Inflammatory macrophage (primary cell): ENCODE measurements at places on chromosomes 2 and 18.

- no peak for DNase-seq
Observed at GRCh38 chr2:200742426-200742825, 69.3 kb upstream of the BZW1 start.

- DNase-seq = peak; percentile 12
Observed at GRCh38 chr2:17869128-17869527, 9.3 kb upstream of the KCNS3 start.

DNA sequence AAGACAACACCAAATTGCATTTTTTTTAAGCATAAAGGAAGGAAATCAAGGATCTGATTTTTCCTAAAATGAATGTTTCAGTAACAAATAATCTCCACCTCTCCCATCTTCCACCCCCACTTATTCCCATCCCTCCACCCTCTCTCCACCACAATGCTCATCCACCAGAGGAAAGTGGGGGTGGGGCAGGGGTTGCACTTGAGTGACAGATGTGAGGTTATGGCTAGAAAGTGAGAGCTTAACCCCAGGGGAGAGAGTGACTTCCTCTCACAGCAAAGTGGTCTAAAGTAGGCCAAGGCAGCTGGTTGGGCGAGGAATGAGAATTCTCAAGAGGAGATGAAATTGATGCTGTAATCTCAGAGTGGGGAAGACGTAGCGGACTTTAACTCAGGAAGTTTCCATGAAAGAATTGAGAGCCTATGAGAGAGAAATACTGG lies 104.7 kb downstream of the HNRNPLL start:
- no peak for DNase-seq

GRCh38 chr2:226665306-226665831 lies 134.3 kb downstream of the IRS1 start:
- DNase-seq = no peak

DNA sequence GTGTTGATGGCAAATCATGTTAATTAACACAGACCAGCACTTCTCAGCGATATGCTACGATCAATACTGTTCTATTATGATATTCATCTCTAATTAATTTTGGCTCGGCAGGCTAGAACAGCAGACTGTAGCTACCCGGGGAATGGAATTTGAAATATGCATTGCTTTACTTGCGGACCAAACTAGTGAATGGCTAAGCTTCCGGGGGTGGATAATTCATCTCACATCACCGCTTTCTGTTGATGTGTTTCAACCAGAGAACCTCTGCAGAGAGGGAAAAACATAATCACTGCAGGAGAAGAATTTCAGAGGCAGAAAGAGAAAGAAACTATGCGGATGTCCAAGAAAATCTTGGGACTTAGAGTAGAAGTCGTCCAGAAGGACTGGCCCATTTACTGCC lies 490.9 kb downstream of the STK39 start:
- DNase-seq = no peak

DNA sequence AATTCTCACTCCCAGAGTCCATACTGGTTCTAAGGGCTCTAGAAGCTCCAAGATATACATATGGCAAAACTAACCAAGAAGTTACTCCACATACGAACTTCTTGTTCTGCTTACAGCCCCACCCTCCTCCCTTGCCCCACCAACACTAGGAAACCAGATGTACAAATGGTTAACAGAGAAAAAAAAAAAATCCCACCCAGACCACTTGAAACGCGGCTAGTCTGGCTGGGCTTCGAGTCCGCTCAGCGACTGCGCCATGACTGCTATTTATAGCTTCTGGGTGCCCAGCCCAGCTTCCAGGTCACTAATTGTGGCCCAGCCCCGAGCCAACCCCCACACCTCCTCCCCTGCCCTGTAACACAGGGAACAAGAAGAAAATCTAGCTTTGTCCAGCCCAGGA lies 47.0 kb upstream of the IHH start:
- DNase-seq = peak; percentile 33

GRCh38 chr18:23106575-23106974 lies 28.7 kb upstream of the CABLES1 start:
- no peak for DNase-seq

DNA sequence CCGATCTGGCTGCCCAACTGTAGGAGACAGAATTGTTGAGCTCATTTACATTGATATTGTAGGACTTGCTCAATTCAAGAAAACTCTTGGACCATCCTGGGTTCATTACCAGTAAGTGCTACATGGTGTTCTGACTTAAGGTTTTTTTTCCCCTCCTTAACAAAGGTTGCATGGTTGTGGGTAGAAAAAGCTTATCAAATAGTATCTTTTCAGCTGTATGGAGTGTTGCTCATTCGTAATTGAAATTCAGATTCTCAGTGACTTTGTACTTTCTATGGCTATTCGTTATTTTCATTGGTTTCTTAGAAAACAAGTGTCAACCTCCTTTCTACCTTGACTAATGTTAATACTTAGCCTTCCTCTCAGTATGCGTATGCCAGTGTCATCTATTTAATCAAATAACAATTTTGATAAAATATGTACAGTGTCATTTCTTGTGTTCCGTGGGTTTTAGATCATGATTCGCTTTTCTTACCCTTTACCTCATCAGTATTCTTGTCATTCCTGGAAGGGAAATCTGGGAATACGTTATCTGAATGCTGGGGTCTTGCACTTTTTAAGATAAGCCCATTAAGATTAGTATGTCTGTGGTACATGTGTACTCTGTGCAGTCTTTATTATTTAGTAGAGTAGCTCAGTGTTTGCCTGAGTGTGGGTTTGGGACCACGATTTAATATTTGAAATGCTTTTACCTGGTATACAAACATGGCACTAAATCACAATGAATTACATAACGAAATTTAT lies 91.3 kb downstream of the MGAT5 start:
- no peak for DNase-seq

- no peak for DNase-seq
Observed at GRCh38 chr2:197157879-197158537, 152.6 kb downstream of the ANKRD44 start.

- DNase-seq = no peak
Observed at GRCh38 chr18:48194591-48195181, 214.5 kb downstream of the ZBTB7C start.

DNA sequence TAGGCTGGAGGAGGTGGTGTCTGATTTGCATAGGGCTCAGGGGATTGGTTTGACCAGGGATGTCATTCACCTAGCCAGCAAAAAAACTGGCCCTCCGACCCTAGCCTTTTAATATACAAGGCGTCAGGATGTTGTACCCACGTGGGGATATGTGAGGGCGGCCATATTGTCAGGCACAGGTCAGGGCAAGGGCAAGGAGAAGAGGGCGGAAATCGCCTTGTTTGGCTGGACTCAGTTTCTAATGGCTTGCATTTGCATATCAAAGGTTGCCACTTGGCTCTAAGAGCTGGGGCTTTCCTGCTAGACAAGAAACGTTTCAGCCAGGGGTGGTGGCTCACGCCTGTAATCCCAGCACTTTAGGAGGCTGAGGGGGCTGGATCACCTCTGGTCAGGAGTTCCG lies 24.9 kb upstream of the PDCL3 start:
- no peak for DNase-seq

GRCh38 chr2:14816069-14817060 lies 183.8 kb downstream of the LRATD1 start:
- no peak for DNase-seq

GRCh38 chr2:172079838-172080640 lies 5.3 kb upstream of the DLX1 start:
- DNase-seq = peak; percentile 80

- DNase-seq = no peak
Observed at GRCh38 chr2:162090109-162090508, 16.1 kb upstream of the DPP4 start.

DNA sequence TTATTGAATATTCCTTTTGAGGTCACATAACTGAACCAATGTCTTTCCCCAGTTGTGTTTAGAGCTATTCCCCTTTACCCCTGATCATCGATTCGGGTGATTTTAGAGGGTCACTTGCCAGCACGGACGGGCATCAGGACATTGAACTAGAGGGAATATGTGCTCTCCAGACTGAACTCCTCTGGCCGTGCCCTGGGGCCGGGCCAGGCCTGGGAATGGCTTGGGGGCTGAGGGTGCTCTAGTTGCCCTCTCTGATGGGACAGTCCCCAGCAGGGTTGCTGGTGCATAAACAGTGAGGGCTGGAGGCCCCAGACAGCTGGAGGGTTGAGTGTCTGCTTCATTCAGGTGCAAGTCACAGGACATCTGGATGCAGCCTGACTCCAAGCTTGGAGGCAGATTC lies 90.7 kb downstream of the SMIM21 start:
- no peak for DNase-seq

GRCh38 chr2:19363474-19363778 lies 5.0 kb upstream of the OSR1 start:
- no peak for DNase-seq

DNA sequence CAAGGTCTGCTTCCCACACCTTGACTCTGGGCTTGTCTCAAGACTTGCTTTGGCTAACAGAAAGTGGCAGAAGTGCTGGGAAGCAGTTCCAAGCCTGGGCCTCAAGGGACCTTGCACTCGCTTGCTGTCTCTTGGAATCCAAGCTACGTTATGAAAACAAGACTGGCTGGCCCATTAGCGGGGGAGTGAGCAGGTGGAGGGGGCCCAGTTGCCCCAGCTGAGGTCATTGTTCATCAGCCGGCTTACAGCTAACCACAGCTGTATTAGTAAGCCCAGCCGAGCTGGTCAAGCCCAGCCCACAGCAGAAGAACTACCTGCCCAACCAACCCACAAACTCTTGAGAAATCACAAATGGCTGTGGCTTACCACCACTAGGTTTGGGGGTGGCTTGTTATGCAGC lies 63.1 kb downstream of the MARCO start:
- peak; percentile 59 for DNase-seq

DNA sequence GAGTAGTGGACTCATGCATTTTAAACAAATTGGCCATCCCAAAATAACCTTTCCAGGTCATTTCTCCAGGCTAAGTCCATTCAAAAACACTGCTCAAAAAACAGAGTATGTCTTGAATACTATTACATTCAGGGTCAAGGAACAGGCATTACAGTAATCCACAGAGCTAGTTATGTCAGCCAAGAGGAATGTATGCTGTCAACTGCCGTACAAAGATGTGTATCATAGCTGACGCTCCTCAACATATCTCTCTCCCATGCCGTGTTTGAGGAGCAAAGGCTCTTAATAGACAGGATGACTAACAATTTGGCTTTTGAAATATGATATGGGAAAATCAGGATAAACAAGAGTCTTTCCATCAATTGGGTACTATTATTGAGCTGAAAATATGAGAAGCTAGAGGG lies 68.8 kb upstream of the KCTD1 start:
- no peak for DNase-seq

DNA sequence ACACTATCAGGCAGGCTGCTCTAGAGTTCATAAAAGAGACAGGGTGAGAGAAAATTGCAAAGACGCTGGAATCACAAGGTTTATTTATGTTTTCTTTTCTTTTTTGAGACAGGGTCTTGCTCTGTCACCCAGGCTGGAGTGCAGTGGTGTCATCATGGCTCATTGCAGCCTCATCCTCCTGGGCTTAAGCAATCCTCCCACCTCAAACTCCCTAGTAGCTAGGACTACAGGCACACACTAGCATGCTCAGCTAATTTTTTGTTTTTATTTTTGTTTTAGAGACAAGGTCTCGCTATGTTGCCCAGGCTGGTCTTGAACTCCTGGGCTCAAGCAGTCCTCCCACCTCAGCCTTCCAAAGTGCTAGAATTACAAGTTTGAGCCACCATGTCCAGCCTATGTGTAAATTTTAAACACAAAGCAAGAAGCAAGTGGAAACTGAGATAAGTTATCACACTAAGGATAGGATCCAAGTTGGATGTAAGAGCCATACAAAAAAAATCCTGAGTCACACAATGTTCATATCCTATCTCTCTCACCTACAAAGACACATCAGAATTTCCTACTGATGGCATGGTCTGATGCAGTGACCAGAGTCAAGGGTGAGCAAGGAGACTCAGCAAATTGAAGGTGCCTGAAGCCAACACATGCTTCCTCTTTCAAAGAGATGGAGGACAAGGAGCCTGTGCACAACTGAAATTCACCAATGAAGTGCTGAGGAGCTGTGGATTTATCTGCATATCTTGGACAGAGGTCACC lies 31.4 kb downstream of the MYL12B start:
- DNase-seq = no peak

DNA sequence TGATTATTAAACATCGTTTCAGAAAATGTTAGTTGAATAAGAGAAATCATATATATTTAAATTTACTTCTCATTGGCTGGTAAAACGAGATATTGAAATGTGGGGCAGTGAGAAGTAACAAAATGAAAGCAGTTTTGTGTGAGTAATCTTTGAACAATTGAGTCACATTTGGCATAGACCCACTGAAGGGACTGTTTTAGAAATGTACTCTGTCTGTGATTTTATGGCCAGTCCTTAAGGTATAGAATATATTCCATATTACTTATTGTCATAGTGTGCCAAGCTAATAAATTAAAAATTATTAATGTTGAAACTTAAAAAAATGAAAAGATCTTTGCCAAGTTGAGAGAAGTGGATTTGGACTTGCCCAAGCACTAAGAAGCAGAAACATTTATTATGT lies 222.4 kb upstream of the COL3A1 start:
- DNase-seq = no peak

DNA sequence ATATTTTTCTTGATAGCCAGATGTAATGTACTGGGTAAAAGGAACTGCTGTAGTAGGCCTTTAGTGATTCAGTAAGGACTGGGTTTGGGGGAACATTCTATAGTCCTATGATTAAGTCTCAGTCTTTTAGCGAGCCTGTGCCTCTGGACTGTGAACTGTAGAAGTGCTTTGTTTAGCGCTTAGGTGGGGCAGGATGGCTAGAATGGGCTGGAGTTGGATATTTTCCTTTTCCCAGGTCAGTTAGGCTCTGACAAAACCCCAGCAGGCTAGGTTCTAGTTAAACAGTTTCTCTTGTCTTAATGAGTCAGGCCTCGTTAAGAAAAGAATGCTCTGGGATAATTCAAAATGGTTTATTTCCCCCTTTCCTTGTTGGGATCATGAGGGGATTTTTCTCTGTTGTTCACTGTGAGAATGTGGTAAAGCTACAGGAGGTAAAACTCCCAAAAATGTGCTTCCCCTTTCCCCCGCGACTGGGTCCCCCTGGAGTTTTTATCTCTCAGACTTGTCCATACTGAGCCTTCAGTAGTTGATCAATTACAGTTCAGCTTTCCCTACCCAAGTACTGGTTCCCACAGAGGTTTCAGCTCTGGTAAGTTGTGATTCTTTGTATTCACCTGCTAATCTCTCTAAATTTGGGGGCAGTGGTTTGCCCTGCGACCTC lies 31.5 kb downstream of the EHBP1 start:
- no peak for DNase-seq

- DNase-seq = no peak
Observed at GRCh38 chr2:47618272-47618552, 164.7 kb upstream of the MSH6 start.

GRCh38 chr2:218381916-218382366 lies at the start of gene SLC11A1:
TSS of gene SLC11A1 (plus strand) at chr2:218382273. CDS start at chr2:218382369, 96 bp downstream.
- DNase-seq = peak; percentile 99

- DNase-seq = no peak
Observed at GRCh38 chr2:146807568-146808168, 1037.2 kb upstream of the ACVR2A start.

DNA sequence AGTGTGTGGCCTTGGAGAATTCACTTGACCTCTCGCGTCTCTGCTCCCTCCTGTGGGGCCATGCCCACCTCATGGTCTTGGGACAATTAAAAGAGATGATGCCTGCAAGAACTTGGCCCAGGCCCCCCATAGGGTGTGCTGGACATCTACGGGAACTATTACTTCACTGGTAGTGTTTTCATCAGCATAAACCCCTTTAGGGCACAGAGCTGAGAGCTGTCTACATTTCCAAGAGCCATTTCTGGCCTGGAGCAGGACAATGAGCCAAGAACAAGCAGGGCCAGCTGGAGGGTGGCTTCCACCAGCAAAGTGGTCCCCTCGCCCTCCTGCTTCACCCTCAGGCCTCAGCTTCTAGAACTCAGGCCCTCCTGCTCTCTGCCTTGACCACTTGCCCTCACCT lies 232.3 kb downstream of the ZBTB7C start:
- no peak for DNase-seq

- DNase-seq = no peak
Observed at GRCh38 chr2:69561101-69561500, 82.4 kb downstream of the AAK1 start.
